GM06990 (cell line): ENCODE measurements at places on chromosomes 2 and 18.

DNA sequence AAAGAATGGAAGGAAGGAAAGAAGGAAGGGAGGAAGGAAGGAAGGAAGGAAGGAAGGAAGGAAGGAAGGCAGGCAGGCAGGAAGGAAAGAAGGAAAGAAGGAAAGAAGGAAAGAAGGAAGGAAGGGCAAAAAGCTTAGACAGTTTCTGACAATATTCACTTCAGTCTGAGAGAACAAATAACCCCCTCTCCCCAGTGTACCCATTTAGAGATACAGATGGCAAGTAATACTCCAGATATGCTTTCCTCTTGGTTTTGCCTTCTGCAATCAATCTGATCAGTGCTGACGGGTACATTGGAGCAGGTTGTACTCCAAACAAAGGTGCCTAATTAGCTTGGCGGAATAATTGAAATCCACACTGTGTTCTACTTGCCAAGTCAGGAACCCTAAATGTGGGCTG lies 534.6 kb upstream of the TMEFF2 start:
- no peak for DNase-seq

- DNase-seq: no peak
Observed at GRCh38 chr2:215651412-215651811, 215.5 kb upstream of the FN1 start.

- no peak for DNase-seq
Observed at GRCh38 chr2:166344286-166345113, 31.2 kb downstream of the SCN9A start.

DNA sequence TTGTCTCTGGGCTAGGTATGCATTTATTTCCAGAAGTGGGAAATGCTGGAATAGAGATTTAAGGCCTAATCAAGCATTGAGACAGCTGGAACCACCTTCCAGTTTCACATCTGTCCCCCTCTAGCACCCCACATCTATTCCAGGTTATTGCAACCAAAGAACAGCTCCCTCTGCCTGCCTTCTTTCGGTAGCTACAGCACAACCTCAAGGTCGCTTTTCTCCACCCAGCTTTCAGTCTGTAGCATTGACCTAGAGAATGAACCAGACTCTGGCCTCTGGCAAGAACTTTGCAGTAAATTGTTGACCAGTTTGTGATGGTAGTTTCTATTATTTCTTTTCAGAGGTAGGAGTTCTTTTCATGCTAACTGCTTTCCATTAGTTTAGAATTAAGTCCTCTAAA lies 484.2 kb downstream of the DLGAP1 start:
- no peak for DNase-seq

DNA sequence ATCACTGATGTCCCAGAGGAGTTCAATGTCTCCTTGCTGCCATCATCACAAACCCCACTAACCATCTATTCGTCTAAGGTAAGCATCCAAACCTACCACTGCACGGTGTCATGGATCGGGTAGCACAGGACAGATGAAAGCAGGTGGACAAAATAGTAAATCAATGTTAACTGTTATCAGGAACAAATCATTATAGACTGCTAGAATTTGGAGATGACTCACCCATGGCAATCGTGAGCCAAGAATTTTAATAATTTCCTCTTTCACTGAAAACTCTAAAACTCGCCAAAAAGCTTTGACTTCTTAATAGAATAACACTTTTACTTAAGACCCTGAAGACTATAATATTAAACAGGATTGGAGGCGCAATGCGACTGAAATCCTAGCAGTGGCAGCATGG lies 33.7 kb upstream of the BZW1 start:
- DNase-seq: no peak

DNA sequence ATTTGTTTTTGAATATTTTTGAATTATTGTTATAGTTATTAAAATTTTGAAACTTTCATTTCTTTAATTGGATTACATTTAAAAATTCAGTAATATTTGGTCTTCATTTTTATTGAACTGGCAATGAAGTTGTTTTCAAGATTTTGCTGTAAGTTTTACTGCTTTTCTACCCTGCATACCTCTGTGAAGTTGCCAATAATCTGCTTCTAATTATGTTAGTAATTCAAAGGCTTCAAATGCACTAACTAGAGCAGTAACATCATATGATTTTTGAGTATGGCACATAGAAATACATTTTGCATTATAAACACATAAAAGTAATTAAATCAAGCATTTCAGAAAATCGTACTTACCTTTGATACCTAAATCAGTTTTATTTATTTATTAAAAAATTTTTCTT lies 40.3 kb upstream of the FAM171B start:
- no peak for DNase-seq

GRCh38 chr2:159694500-159695040 lies 17.7 kb upstream of the MARCHF7 start:
- no peak for DNase-seq

DNA sequence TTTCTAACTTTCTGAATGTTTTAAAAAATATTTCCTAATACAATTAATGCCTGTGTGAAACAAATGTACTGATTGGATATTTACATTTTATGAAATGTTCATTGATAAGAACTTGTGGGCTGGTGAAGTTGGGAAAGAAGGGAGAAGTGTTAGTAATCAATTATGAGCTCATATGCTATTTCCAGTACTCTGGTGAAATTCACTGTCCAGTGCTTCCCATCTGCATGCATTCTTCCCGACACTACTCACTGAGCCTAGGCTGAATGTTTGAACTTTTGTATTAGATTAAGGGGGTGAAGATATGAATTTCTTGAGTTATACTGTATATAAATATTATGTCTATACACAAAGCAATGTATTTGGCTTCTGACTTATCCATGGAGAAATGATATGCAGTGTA lies 36.0 kb downstream of the SKA1 start:
- DNase-seq: no peak

DNA sequence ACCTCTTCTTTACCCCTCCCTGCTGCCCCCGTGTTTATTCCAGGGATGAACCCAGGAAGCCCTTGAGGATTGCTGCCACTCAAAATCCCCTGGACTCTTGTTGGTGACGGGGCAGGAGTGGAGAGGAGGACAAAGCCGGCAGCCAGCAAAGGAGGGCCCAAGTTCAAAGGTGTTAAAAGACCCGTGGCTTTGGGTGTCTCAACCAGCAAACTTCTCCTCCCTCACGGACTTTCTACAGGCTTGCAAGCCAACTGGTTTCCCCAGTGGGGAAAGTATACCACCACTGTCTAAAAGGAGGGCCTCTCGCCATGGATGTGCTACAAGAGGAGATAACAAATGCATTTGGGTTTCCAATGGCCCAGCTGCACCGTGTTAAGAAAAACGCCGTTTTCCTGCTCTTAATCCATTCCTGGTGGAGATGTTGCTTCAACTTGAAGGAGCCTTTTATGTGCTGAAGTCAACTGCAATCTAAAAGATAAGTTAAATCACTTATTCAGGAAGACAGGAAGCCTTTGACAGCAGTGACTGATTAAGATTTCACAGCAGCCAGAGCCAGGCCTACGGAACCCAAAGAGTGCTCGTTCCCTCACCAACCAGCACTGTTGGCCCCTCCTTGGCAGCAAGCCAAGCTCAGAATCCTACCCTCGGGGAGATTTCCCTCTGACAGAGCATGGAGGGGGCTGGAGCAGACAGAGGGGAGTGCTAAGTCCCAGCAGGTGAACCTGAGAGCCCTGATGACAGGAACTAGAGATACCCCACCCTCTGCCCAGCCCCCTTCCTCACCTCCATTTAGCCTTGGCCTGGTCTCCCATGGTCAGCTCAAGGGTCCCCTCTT lies 57.8 kb downstream of the ZBTB7C start:
- no peak for DNase-seq

GRCh38 chr2:19747310-19748072 lies 154.3 kb downstream of the TTC32 start:
- no peak for DNase-seq

DNA sequence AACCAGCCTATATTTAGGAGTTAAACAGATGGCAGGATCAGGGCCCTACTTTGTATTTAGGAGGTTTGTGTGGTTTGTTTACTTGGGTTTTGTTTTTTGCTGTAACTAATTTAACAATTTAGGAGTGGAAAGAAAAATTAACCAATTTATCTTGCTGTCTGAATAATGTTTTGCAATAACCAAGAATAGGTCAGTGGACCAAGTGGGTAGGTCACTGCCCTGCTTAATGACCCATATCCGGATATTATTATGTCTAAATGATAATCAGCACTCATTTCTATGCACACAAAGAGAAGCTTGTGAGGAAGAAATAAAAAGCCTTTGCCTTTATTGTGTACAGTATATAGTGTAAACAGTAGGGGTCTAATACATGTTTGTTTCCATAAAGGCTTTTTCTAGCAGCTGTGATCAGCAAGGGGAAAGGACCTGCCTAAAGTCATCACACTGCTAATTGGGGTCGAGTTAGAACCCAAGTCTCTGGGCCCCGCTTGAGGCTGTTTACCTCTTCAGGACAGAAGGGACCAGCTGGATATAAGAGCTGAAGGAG lies 76.6 kb downstream of the TGOLN2 start:
- DNase-seq: no peak

DNA sequence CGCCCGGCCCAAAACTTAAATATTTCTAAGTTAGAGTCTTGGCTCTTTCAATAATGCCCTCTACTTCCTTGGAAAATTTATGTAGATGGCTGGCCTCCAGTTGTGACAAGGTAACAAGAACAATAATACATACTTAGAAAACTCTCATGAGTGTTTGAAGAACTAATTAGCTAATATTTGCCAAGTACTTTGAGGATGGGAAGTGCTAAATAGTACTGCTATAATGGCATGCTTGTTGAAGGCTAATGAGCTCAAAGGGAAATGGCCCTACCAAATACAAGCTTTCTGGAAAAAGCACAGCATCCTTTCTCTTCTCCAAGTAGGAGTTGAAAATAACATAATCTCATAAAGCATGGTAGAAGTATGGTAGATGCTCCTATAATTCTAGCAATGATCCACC lies 1022.2 kb upstream of the PIK3C3 start:
- no peak for DNase-seq

- DNase-seq: no peak
Observed at GRCh38 chr18:35137632-35138031, 96.4 kb downstream of the MAPRE2 start.

GRCh38 chr18:37397814-37398213 lies 167.8 kb downstream of the CELF4 start:
- no peak for DNase-seq
